ENCODE measurements at places on chromosomes 7 and 10.

DNA sequence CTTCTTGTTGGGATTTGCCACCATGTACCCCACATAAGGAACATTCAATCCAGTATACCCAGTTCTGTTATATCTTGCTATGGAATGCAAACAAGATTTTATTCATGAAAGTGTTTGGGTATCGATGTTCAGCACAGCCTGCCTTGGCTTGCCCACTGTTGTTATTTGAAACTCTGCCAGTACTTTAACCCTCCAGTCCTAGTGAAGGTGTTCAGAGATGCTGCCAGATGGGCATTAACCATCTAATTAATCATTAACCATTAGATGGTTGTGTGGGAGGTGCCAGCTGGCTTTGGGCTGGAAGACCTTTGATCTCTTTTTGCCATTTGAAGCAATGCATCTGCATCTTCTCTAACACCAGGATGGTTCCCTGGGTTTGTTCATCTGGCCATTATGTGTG lies 363.0 kb downstream of the SH2D4B start:
- no peak overlapping the region for H3K4me3 ChIP-seq
- no peak overlapping the region for H3K27ac ChIP-seq
- no peaks in the 10 kb centered on the region for H3K36me3 ChIP-seq
- no peaks in the 10 kb centered on the region for H3K4me1 ChIP-seq

- H3K4me1 ChIP-seq, result no peaks in the 10 kb centered on the region
- no peak for DNase-seq
- H3K27me3 ChIP-seq, result no peaks in the 10 kb centered on the region
- H3K27ac ChIP-seq, result no peak overlapping the region
- H3K4me3 ChIP-seq, result no peak overlapping the region
Observed at GRCh38 chr10:125916977-125917376, 20.6 kb downstream of the FANK1 start.

DNA sequence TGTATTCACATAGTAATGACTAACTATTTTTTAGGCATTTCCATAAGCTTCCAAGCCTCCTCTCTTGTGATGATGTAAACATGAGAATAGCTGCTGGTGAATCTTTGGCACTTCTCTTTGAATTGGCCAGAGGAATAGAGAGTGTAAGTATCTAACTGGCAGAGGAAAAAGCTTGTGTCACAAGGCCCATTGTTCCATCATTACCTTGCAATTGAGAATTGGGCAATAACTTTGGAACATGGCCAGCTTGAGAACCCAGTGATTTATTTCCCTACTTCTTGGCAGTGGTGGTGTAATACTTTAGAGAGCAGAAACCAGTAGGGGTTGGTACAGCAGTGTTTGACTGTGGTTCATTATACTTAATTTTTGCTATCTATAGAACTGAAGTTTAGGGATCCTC lies 12.0 kb downstream of the IFRD1 start:
- no peak for DNase-seq
- peaks cover 29% of the 10 kb centered on the region for H3K36me3 ChIP-seq
- H3K27me3 ChIP-seq, result no peaks in the 10 kb centered on the region
- H3K27ac ChIP-seq, result no peak overlapping the region

- no peak overlapping the region for H3K27ac ChIP-seq
- H3K4me1 ChIP-seq, result peaks cover 10% of the 10 kb centered on the region
- H3K27me3 ChIP-seq, result no peaks in the 10 kb centered on the region
- DNase-seq, result no peak
- no peak overlapping the region for H3K4me3 ChIP-seq
- no peaks in the 10 kb centered on the region for H3K36me3 ChIP-seq
Observed at GRCh38 chr7:97422046-97422445, 304.5 kb downstream of the SDHAF3 start.

- peaks cover 2% of the 10 kb centered on the region for H3K4me1 ChIP-seq
- H3K36me3 ChIP-seq, result no peaks in the 10 kb centered on the region
- DNase-seq, result no peak
- no peak overlapping the region for H3K27ac ChIP-seq
- H3K27me3 ChIP-seq, result peaks cover 11% of the 10 kb centered on the region
Observed at GRCh38 chr10:87618566-87619423, 40.9 kb upstream of the PAPSS2 start.

DNA sequence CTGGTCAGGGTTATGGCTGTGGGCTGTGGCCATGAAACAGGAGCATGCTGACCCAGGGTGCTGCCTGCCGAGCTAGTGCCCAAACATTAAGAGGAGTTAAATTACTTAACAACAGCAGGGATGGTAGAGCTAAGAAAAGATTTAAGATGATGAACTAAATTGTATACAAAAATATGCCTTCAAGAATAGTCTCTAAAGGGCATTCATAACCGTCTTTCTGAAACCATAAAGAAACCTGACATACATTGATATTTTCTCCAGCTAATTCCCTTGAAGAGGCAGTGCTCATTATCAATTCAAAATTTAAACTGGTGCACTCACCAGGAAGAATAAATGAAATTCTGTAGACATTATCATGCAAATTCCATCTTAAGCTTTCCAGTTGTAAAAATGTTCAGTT lies 265.8 kb upstream of the TAC1 start:
- H3K4me3 ChIP-seq, result no peak overlapping the region
- DNase-seq, result peak; percentile 7
- no peak overlapping the region for H3K27ac ChIP-seq
- H3K4me1 ChIP-seq, result no peaks in the 10 kb centered on the region
- H3K36me3 ChIP-seq, result no peaks in the 10 kb centered on the region

DNA sequence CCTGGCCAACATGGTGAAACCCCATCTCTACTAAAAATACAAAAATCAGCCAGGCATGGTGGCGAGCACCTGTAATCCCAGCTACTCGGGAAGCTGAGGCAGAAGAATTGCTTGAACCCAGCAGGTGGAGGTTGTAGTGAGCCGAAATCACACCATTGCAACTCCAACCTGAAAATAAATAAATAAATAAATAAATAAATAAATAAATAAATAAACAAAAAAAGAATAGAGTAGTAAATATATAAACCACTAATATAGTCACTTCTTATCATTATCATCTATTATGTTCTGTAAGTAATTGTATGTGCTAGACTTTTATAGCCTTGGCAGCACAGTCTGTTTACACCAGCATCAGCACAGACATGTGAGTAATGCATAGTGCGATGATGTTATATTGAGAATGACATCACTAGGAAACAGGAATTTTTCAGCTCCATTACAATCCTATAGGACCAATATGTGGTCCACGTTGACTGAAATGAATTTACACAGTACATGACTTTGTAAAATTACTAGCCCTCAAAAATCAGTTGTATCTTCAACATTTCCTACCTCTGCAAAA lies 385.4 kb upstream of the ANKRD30A start:
- no peaks in the 10 kb centered on the region for H3K4me1 ChIP-seq
- no peaks in the 10 kb centered on the region for H3K27me3 ChIP-seq
- no peak for DNase-seq
- H3K4me3 ChIP-seq, result no peak overlapping the region

DNA sequence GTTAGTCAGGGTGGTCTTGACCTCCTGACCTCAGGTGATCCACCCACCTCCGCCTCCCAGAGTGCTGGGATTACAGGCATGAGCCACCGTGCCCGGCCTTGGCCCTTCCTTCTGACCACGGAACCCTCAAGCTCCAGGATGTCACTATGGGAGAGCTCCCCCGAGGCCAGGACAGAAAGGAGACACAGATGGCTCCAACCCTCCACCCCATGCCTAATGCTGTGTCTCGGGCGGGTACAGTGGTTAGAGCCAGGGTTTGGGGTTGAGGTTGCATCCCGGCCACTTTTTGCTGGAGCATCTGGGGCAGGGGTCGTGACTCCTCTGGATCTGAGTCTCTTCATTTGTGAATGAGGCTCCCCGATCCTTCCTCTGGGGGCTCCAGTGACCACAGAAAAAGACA lies 8.1 kb downstream of the MYL10 start:
- H3K27ac ChIP-seq, result no peak overlapping the region
- H3K4me3 ChIP-seq, result no peak overlapping the region
- no peak for DNase-seq
- H3K4me1 ChIP-seq, result peaks cover 35% of the 10 kb centered on the region
- no peaks in the 10 kb centered on the region for H3K36me3 ChIP-seq
- H3K27me3 ChIP-seq, result peaks cover 9% of the 10 kb centered on the region

GRCh38 chr7:91634485-91635177 lies 245.9 kb downstream of the MTERF1 start:
- no peaks in the 10 kb centered on the region for H3K27me3 ChIP-seq
- no peaks in the 10 kb centered on the region for H3K36me3 ChIP-seq
- H3K4me1 ChIP-seq, result no peaks in the 10 kb centered on the region
- no peak overlapping the region for H3K4me3 ChIP-seq
- no peak for DNase-seq

DNA sequence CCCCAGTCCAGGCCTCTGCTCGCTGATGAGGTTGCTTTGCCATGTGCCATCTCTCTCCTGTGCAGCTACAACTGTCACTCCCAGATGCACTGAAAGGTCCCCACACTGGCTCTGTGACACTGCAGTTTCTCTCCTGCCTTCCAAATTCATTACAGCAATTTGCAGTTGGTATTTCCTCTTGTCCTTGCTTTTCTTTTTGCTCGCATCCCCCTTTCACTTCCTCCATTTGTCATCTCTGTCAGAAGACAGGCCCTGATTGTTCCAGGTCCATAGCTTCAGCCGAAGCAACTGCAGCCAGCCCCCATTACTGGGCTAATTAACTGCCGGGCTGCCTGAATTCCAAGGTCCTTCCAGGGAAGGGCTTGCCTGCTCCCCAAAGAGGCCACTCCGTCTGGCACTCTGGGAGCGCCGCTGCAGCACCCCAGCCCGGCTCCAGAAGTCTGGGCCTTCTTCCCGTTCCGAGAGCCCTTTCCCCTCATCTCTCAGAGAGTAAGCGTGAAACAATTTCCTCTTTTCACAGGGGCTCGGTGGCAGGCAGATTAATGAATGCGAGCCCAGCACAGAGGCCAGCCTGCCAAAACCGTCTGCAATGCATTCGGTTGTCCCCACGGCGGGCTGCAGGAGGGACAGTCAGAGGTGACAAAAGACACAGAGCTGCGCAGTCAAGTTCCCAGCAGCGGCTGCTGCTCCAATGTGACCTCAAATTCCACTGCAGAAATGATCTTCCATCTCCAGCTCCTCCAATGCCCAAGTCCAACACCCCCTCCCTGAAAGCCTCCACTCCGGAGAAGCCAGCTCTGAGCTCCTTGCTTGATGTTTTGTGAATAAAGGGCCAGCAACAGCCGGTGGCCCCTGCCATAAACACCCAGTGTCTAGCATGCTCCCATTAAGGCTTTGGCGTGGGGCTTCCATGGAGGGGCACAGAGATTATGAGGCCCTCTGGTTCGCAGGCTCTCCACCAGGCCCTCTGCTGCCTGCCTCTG lies 279.4 kb upstream of the HABP2 start:
- no peaks in the 10 kb centered on the region for H3K27me3 ChIP-seq
- peaks cover 29% of the 10 kb centered on the region for H3K4me1 ChIP-seq
- H3K4me3 ChIP-seq, result no peak overlapping the region
- peak; percentile 90 for DNase-seq
- peak overlapping the region; percentile 94 for H3K27ac ChIP-seq

DNA sequence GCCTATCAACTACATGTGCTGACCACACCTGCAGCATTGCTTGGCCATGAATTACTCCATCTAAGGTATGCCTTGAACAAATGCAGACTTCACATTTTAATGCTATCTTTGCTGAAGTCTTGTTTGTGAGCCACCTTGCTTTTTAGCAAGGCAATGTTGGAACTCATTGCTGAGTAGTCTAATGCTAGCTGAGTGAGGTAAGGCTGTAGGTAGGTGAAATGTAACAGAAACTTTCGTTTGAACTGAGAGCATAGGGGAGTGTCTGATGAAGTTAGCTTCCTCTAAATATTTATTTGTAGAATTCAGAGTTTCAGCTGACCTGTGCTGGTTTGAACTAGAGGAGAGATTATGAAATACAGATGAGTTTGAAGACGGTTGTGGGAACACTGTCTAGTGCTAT lies 238.5 kb downstream of the SEMA3A start:
- H3K4me3 ChIP-seq, result no peak overlapping the region
- no peaks in the 10 kb centered on the region for H3K27me3 ChIP-seq
- H3K4me1 ChIP-seq, result no peaks in the 10 kb centered on the region
- H3K36me3 ChIP-seq, result peaks cover under 1% of the 10 kb centered on the region
- DNase-seq, result no peak

GRCh38 chr10:131849591-131850382 lies 51.0 kb upstream of the PPP2R2D start:
- no peak overlapping the region for H3K4me3 ChIP-seq
- H3K4me1 ChIP-seq, result no peaks in the 10 kb centered on the region
- no peaks in the 10 kb centered on the region for H3K36me3 ChIP-seq
- no peak overlapping the region for H3K27ac ChIP-seq

DNA sequence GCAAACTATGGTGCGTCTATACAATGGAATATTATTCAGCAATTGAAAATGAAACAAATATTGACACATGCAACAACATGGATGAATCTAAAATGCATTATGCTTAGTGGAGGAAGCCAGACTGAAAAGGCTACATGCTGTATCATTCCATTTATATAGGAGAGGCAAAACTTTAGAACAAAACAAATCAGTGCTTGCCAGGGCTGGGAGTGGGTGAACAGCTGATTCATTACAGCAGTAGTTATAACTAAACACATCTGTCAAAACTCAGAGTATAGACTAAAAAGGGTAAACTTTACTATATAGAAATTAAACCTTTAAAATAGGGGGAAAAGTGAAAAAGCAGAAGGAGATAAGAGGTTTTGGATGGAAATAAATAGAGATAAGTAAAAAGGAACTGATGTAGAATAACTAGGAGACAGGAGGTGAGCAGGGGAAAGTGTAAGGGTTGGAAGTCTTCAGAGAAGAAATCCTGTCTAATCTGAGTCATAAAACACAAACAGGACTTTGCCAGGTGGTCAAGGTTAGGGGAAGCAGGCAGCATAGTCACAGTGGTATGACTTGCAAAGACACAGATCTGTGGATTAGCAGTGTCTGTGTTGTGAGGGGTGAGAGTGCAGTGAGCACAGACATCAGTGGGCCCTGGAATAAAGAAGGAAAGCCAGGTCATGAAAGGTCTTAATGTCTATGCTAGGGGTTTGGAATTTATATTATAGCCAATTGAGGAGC lies 349.8 kb downstream of the PHTF2 start:
- no peaks in the 10 kb centered on the region for H3K36me3 ChIP-seq
- no peaks in the 10 kb centered on the region for H3K4me1 ChIP-seq
- H3K27me3 ChIP-seq, result no peaks in the 10 kb centered on the region
- H3K4me3 ChIP-seq, result no peak overlapping the region
- DNase-seq, result no peak

GRCh38 chr7:2616387-2617324 lies 15.1 kb upstream of the TTYH3 start:
- H3K27me3 ChIP-seq, result no peaks in the 10 kb centered on the region
- no peaks in the 10 kb centered on the region for H3K36me3 ChIP-seq
- no peak overlapping the region for H3K4me3 ChIP-seq
- no peak overlapping the region for H3K27ac ChIP-seq
- DNase-seq, result peak; percentile 69

GRCh38 chr10:61754587-61755550 lies 92.1 kb downstream of the CABCOCO1 start:
- H3K27ac ChIP-seq, result no peak overlapping the region
- H3K36me3 ChIP-seq, result no peaks in the 10 kb centered on the region
- DNase-seq, result no peak
- H3K27me3 ChIP-seq, result no peaks in the 10 kb centered on the region

GRCh38 chr10:28841625-28842024 lies 164.3 kb downstream of the BAMBI start:
- H3K4me1 ChIP-seq, result peaks cover 3% of the 10 kb centered on the region
- H3K36me3 ChIP-seq, result no peaks in the 10 kb centered on the region
- peak overlapping the region; percentile 50 for H3K27ac ChIP-seq
- DNase-seq, result peak; percentile 67
- H3K27me3 ChIP-seq, result no peaks in the 10 kb centered on the region
- H3K4me3 ChIP-seq, result no peak overlapping the region

GRCh38 chr7:33722383-33723101 lies 182.8 kb upstream of the BMPER start:
- DNase-seq, result peak; percentile 78
- H3K27me3 ChIP-seq, result no peaks in the 10 kb centered on the region
- H3K27ac ChIP-seq, result peak overlapping the region; percentile 86
- H3K4me3 ChIP-seq, result no peak overlapping the region

- H3K27me3 ChIP-seq, result peaks cover 52% of the 10 kb centered on the region
- H3K4me1 ChIP-seq, result peaks cover 10% of the 10 kb centered on the region
- DNase-seq, result no peak
- H3K4me3 ChIP-seq, result no peak overlapping the region
- H3K27ac ChIP-seq, result no peak overlapping the region
Observed at GRCh38 chr7:8442051-8442813, 8.8 kb downstream of the NXPH1 start.

All from muscle of leg (tissue), 16 donors.